Stimulated activated CD8-positive, alpha-beta memory T cell treated with anti-CD3 and anti-CD28 coated beads, Interleukin-2, amount 100 ng/mL, for 1 hour (primary cell): ENCODE measurements at places on chromosomes 2 and 18.

- no peak for DNase-seq
Measured at GRCh38 chr2:46134531-46135227, 162.5 kb upstream of the EPAS1 start.

DNA sequence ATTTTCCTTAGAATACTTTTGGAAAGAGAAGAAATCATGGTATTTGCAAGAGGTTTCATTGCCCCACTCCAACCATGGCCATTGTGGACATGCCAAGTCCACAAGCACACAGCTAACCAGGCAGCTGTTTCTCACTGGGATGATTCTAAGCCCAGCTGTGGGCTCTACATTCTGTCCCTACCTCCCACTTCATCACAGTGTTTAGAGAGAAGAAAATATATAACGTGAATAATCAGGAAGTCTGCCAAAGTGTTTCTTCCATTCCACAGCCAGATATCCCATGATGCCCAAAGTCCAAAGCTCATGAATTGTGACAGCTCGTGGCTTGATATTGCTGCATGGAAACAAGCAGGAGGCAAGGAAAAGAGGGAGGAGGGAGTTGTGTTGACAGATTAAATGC is 433.7 kb upstream of the GYPC start:
- DNase-seq = no peak

- DNase-seq = no peak
Measured at GRCh38 chr2:196966061-196966460, 39.6 kb upstream of the PGAP1 start.

GRCh38 chr2:60230037-60230436 is 323.4 kb downstream of the BCL11A start:
- DNase-seq = no peak
